GM23338 (cell line): ENCODE measurements at places on chromosomes 6 and 20.

DNA sequence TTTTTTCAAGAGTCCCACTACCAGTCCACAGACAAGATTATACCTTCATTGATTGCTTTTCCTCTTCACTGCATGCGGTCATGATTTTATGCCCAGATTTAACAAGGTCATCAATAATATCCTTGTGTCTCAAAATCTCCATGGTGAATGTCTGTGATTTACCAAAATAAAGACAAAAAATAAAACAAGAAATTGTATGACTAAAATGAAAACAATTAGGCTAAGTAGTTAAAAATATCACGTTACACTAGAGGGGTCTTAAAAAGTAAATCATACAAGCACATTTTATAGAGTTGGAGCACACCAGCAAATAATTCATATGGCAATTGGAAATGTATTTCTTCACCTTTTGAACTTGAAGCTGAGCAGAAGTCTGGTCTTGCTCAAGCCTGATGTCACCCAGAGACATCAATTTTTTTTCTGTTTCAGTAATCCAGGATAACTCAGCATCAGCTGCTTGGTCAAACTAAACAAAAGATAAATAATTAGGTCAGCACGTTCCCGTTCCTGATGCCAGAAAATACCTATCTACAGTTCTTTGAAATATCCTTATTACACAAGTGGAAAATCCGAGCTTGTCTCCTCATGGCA, 125.4 kb downstream of the DST start:
- no peak overlapping the region for H3K27ac ChIP-seq
- peaks cover 3% of the 10 kb centered on the region; the same call in 1 of the 2 replicates for H3K36me3 ChIP-seq
- H3K4me3 ChIP-seq: no peak overlapping the region
- H3K4me1 ChIP-seq: peaks cover 17% of the 10 kb centered on the region
- DNase-seq: no peak

DNA sequence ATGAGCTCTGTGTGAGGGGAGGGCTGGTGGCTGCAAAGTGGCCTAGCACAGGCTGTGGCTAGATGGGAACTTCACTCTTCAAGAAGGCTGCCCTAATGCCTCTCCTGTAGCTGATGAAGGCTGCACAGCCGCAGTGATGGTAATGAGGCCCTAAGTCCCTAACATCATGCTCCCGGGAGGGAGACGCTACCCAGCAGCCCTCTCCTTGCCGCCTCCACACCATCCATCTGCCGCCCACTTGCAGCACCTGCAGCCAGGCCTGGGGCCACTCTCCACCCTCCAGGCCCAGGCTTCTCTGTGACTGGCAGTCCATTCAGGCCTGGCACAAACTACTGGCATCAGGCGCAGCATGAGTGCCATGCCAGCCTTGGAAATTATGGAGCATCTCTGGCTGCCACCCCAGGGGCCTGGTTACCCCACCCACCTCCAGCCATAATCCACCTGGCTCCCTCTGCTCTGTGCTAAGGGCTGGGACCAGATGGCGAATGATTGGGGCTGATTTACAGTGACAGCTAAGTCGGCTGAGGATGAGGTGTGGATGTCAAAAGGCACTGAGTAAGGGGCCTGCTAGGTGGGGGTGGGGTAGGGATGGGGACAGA, 284.2 kb downstream of the LRFN2 start:
- H3K4me3 ChIP-seq: no peak overlapping the region
- no peaks in the 10 kb centered on the region for H3K4me1 ChIP-seq

GRCh38 chr6:28345201-28345600, 4.5 kb upstream of the ZKSCAN3 start:
- no peaks in the 10 kb centered on the region for H3K36me3 ChIP-seq
- no peak overlapping the region for H3K27ac ChIP-seq
- H3K27me3 ChIP-seq: no peaks in the 10 kb centered on the region
- H3K4me3 ChIP-seq: no peak overlapping the region

DNA sequence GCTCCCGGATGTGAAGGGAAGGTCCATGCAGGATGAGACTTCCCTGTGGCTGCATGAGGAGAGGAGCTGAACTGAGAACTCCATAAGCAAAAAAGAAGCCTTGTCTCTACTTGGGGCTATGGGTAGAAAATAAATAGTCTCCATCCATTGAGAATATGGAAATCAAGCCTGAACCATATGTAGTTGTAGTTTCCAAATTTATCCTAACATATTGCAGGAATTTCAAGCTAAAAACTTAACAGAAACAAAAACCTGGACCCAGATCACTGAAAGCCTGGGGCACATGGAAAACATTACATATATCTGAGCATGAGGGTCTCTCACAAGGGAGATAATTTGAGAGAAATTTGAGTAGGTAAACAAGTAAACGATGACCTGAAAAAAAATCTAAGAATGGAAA, 94.9 kb upstream of the C6orf118 start:
- no peak for DNase-seq
- no peaks in the 10 kb centered on the region for H3K4me1 ChIP-seq
- no peaks in the 10 kb centered on the region for H3K36me3 ChIP-seq
- H3K27me3 ChIP-seq: no peaks in the 10 kb centered on the region
- no peak overlapping the region for H3K27ac ChIP-seq

DNA sequence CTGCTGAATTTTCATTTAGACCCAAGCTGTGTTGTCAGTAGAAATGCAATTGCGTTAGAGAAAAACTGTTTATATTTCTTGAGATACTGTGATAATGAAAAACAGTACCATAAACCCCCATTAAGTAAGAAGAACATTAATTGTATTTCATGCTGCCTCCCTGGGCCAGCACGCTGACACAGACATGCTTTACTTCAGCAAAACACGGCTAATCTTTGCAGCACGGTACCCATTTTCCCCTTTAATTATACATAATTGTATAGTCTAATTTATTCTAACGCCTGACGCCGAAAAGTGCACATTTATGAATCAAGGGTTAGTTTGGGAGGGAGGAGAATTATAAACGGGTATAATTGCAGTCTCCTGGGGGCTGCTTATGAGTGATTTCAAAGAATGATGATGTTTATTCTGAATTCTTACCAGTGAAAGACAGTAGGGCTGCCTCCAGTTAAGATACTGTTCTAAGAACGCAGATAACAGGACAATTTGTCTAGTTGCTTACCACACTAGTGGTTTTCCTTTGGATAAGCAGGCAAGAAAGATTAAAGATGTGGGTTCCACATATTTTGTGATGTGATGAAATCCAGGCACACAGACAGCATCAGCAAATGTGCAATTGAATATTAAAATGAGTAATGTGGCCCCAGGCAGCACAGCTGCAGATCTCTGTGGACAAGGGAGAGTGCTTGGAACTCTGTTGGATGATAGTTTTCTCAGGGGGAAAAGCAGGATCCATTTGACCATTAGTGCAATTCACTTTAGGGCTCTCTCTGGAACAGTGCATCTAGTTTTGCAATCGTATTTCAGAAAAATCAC, 4.7 kb upstream of the SULF2 start:
- H3K4me1 ChIP-seq: peaks cover 5% of the 10 kb centered on the region; the same call in 1 of the 2 replicates
- no peak overlapping the region for H3K27ac ChIP-seq
- H3K27me3 ChIP-seq: peaks cover 21% of the 10 kb centered on the region
- no peak for DNase-seq
- H3K36me3 ChIP-seq: no peaks in the 10 kb centered on the region

DNA sequence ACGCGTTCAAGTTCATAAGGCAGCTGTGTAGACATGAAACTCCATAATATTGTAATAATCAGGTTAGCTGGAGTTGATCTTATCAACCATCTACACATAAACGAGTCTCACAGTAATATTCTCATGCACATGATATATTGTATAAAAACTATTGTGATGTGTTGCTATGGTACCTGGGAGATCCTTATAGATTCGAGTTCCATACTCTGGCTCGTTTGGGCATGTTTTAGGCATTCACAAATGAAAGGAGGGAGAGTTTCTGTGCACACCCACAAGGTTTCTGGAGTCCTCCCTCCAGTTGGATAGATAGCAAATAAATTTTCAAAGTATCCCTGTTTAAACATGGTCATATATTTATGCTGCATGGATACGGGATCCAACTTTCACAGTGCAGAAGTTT, 567.5 kb upstream of the SLC35B3 start:
- no peaks in the 10 kb centered on the region for H3K4me1 ChIP-seq
- no peaks in the 10 kb centered on the region for H3K36me3 ChIP-seq
- no peak overlapping the region for H3K4me3 ChIP-seq
- DNase-seq: no peak
- H3K27me3 ChIP-seq: no peaks in the 10 kb centered on the region
- no peak overlapping the region for H3K27ac ChIP-seq

DNA sequence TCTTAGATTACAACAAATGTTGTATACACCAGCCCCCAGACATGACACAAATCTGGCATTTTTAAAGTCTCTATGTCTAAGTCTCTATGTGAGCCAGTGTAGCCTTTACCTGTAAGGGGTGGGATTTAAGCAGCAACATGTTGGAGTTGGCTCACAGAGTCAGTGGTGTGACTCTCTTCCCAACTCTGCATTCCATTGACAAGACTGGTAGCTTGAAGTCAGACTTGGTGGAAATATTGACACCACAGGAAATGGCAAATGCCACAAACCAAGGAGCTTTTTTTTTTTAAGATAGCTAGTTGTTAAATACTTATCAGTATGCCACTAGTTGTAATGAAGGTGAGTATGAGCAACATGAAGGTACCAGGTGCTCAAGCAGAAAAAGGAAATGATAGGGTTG, 103.1 kb upstream of the SMLR1 start:
- no peaks in the 10 kb centered on the region for H3K36me3 ChIP-seq
- no peak for DNase-seq
- no peaks in the 10 kb centered on the region for H3K27me3 ChIP-seq
- no peaks in the 10 kb centered on the region for H3K4me1 ChIP-seq

GRCh38 chr6:79964607-79965081, 17.3 kb upstream of the ELOVL4 start:
- no peaks in the 10 kb centered on the region for H3K27me3 ChIP-seq
- H3K4me3 ChIP-seq: no peak overlapping the region
- H3K4me1 ChIP-seq: no peaks in the 10 kb centered on the region
- H3K27ac ChIP-seq: no peak overlapping the region
- no peak for DNase-seq

GRCh38 chr6:34791164-34791700, 651 bp upstream of the BLTP3A start:
- peak overlapping the region; percentile 96 for H3K27ac ChIP-seq
- peak overlapping the region; percentile 75 for H3K4me3 ChIP-seq
- peaks cover 17% of the 10 kb centered on the region for H3K4me1 ChIP-seq
